Cortex of kidney (tissue), 1 donor: ENCODE measurements at places on chromosomes 3 and 15.

DNA sequence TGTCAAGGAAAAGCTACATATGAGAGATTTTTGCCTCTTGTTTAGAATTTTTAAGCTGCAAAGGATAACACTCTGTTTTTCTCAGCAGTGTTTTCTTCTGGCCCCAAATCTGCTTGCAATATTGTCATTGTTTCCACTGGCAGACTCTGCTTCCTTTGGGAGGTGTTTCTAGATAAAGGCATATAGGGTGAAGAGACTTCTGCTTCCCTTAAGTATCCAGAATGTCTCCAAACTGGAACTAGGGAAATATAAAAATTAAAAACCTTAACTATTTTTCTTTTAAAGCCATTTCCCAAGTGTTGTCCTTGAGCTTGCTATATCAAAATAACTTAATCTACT, 225.8 kb downstream of the CGGBP1 start:
- DNase-seq = no peak

- DNase-seq = no peak
Observed at GRCh38 chr3:118810499-118811035, 224.1 kb downstream of the IGSF11 start.

DNA sequence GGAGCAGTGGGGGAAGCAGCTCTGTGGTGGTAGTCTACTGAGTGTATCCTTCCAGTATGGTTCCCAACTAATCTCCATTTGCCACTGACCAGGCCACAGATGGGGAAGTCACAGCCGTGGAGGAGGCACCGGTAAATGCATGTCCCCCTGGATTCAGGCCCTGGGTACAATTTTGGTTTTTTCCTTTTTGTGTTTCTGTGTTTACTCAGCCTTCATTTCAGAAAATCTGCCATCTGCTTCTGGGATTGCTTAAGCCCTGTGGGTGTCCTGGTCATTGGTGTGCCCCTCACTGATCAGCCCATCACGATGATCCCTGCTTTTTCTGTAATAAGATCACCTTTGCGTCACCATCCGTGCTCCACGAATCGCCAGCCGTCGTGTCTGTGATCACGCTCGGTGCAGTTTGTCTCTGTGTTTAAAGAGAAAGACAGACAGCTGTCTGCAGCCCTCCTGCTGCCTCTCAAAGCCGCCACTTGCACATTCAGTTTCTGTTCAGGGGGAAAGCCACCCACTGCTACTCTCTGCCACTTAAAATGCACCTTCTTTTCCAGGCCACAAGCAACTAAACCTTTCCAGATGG, 68.9 kb downstream of the DNASE1L3 start:
- DNase-seq = no peak

- DNase-seq = no peak
Observed at GRCh38 chr15:60673918-60674558, 195.1 kb upstream of the ICE2 start.

DNA sequence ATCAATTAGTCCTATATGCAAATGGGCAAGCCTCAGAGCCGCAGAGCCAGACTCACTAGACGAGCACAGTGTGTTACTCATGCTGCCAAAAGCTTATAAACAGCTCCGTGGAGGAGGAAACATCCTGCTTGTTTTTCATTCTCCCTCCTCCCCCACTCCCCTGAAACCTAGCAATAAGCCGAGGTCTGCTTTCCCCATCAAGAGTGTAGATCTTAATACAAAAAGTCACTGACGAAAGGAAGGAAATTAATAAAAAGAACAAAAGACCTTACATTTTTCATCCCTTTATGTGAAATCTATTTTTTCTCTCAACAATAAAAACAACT, 88.5 kb downstream of the XXYLT1 start:
- no peak for DNase-seq

GRCh38 chr3:57903124-57903890, 104.9 kb upstream of the FLNB start:
- no peak for DNase-seq
